ENCODE measurements at places on chromosomes 3 and 15.
A peak's percentile ranks its signal among the peaks of the same experiment; 100 is the strongest.

- no peak for DNase-seq
Observed at GRCh38 chr3:57060089-57060821, at the start of gene SPATA12. Gene SPATA12, plus strand, starts transcription at chr3:57060664. Its CDS starts 13,031 bp downstream, at chr3:57073695.

DNA sequence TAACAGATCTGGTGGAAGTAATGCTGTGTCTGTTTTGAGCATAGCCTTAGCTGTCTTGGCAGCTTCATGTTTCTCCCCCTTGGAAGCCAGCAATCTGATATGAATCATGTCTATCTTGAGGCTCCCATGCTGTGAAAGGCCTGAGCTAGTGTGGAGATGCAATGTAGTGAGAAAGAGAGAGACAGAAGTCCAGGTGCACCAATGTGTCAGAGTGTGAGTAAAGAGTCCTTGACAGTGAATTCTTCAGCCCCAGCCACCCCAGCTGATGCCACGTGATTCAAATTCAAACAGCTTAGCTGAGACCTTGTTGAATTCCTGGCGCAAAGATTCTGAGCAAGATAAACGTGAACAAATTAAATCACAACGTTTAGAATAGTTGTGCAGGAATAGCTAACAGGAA lies 704.2 kb downstream of the EDEM1 start:
- peak; percentile 47 for DNase-seq

- no peak for DNase-seq
Observed at GRCh38 chr3:189787632-189788031, 156.4 kb downstream of the TP63 start.

GRCh38 chr15:38378161-38378560 lies 75.8 kb upstream of the FAM98B start:
- no peak for DNase-seq

DNA sequence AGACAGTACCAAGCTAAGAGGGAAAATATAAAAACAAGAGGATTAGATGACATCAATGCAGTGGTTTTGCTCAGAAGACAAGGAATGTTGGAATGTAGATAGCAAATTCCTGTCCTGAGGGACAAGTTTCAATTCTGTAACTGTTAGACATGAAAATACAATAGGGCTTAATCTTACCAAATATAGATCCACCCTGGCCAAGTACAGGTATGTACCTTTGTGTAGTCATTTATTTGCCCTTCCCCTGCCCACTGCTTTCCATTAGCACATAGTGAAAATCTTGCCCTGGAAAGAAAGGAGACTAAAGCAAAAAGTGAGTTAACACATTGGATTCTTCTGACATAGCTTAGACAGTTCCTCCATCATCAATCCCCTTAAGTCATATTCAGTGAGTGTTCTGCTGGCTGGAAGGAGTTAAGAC lies 389.0 kb upstream of the THBS1 start:
- no peak for DNase-seq

DNA sequence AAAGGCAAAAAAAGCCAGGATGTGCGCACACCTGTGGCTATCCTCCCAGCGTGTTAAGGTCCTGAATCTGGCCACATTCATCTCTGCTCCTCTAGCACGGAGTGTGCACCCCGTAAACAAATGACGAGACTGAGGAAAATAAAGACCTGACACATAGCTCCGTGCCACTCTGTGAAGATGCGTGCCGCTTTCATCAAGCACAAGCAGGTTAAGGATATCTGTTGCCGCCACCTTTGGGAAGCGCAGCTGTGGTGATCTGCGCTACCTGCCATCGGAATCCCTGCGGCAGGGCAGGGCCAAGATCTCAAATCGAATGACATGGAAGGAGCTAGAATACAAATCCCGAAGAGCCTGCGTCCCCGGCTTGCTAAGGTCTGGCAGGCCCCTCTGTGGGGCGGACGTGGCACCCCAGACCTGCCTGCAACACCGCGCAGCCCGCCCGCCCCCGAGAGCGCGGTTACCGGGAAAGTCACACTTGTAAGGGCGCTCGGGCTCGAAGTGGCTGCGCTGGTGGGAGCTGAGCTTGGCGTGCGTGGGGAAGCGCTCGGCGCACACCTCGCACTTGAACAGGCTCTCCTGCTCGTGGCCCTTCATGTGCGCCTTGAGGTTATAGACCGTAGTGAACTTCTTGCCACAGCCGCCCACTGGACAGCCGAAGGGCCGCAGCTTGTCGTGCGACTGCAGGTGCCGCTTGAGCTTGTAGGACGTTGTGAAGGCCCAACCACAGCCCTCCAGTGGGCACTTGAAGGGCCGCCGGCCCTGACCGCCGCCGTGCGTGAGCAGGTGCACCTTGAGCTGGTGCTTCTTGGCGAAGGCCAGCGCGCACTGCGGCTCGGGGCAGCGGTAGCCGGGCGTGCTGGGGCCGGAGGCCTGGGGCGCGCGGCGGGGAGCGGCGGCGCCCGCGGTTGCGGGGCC lies 936 bp downstream of the ZXDC start:
- no peak for DNase-seq

DNA sequence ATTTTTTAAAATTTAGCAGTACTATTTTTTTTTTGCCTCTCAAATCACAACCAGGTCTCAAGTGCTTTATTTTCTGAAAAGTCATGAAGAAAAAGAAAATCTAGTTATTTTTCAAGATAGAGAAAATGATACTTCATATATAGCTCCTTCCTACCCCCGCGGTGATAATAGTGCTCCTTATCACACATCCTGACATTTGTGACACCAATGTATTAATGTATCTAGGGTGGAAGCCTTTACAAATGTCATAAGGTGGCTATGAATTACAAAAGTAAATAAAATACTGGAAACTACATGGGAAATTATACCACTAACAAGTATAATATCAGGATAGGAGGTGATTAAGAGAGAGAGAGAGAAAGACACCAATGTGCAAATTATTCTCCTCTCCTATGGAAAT lies 582.2 kb downstream of the UNC13C start:
- DNase-seq: no peak

GRCh38 chr3:14539384-14539741 lies 779 bp downstream of the GRIP2 start:
- DNase-seq: no peak

- no peak for DNase-seq
Observed at GRCh38 chr3:41751597-41751996, 210.3 kb downstream of the ULK4 start.

DNA sequence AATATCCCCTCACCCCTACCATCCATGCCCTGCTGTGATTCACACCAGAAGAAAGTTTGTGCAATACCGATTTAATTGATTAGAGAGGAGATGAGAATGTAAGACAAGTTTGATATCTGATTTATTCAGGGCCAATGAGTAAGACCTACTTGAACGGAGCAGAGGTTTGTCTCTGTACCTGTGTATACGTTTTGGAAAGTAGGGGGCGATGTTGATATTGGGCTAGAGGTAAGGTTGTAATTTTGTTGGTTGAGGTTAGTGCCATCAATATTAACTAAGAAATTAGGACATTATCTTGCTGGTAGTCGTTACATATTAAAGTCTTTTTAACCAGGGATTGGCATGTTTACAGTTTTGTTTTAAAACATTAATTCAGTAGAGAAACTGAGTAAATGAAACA lies 20.5 kb downstream of the EAF2 start:
- DNase-seq: no peak

DNA sequence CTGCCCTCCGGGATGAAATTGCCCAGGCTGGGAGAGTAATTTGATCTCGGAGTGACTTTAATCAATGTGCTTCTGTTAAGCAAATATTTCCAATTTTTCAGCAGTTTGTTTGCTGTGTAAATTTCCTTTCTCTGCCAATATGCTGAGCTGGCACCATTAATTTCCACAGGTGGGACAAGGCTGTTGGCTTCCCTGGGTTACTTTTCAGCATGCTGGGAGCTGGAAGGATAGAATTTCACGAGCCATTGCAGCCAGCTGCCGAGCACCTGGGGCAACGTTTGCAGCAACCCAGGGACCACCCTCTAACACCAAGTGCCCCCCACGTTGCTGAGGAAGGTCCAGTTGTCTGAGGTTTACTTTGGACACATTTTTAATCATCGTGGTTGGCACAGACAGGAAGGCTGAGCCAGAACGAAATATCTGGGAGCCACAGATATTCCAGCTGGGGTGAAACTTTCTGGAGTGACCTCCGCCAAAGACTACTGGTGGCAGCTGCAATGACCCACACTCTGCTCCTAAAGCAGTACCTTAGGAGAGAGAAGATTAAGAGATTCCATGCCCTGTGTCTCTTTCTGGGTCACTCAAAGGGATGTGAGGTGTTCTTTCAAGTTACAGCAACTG lies 293.3 kb upstream of the RGMA start:
- DNase-seq: no peak

- no peak for DNase-seq
Observed at GRCh38 chr15:83064859-83065258, 2.2 kb downstream of the BTBD1 start.

DNA sequence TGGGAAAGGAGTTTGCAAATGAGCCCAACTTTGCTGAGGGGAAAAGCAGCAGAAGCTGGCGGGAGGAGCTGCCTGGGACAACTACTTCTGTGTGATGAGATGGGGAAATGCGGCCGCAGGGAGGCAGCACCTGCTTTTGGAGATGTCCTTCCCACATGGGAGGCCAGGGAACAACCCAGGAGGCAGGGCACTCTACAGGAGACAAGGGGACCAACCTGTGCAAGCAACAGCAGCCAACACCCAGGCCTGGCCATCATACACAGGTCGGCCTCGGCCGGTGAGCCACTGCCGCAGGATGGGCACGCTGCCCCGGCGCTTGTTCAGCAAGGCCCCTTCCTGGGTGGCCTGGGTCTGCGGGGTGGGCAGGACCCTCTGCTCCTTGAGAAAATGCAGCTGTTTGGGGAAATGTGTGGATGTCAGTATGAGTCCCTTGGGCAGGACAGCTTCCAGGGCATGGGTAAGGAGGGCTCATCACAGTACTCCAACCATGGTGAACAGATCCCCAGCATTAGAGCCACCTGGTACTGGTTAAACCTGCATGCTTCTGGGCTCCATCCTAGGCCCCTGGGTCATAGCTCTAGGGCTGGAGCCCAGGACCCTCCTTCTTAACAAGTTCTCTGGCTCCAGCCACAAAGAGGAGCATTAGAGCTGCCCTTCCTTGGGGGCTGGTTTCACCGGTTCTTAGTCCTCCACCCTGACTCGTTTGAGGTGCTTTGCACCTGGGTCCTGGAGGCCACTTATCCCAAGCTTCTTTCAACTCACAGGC lies 11.6 kb downstream of the EPB42 start:
- DNase-seq: no peak

GRCh38 chr3:6287088-6287875 lies 573.6 kb upstream of the GRM7 start:
- no peak for DNase-seq

DNA sequence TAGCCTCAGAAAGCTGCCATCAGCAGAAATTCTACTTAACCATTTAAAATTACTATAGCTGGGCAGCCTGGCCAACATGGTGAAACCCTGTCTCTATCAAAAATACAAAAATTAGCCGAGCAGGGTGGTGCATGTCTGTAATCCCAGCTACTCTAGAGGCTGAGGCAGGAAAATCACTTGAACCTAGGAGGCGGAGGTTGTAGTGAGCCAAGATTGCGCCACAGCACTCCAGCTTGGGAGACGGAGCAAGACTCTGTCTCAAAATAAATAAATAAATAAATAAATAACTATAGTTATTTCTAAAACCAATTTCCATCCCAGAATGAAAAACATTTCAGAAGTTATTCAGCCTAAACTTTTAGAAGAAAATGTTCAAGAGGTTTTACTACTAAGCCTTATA lies 25.1 kb downstream of the LRRFIP2 start:
- no peak for DNase-seq

DNA sequence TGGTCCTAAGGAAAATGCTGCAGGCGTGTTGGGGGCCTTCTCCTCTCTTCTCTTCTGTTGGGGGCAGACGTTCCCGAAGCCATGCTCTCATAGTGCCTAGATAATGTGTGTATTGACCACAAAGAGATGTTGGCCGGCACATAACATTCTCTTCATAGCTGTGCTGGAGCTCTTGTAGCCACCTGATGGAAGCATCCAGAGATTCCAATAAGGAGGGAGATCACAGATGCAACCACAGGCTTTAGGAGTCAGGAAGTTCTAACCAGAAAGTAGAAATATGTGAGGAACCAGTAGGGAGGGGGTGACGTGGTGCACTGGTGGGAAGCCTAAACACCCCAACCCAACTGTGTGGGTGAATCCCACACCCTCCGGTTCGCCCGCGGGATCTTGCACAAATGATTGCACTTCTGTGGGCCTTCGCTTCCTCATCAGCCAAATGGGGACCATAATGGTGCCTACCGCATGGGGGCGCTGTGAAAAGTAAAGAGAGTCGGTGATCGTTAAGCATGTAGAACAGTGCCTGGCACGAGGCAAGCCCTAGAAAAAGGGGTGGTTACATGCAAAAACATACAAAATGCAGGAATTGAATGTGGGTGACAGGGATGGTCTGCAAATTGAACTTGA lies 87.8 kb downstream of the TOP2B start:
- no peak for DNase-seq

DNA sequence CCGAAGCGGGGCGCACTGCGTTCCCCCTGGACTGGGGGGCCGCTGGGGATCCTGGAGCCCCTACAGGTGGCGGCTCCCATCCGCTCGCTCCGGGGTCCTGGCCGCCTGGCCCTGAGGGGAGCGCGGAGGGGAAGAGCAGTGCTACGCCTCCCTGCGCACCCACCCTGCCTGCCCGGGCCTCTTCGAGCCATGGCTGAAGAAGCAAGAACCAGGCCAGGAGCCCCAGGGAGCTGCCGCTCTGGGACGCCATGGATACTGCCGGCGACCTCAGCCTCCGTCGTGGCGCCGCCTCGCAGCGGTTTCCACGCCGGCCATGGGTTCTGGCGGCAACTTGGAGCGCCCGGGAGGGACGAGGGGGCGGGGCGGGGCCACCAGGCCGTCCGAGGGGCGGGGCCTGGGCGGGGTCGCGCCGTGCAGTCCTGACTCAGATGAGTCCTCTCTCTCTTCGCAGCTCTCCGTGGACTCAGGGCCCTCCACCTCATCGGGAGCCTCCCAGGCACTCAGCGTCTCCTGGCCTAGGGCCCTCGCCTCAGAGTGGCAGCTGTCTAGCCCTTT lies 50.9 kb downstream of the MYL3 start:
- no peak for DNase-seq

DNA sequence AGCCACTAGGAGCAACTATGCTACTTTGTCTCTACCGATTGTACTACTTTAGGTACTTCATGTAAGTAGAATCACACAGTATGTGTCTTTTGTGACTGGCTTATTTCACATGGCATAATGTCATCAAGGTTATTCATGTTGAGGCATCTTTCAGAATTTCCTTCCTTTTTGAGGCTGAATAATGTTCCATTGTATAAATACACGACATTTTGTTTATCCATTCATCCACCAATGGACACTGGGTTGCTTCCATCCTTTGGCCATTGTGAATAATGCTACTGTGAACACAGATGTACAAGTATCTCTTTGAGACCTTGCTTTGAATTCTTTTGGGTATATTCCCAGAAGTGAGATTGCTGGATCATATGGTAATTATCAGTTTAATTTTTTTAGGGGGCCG lies 29.2 kb downstream of the MYO5A start:
- DNase-seq: no peak

DNA sequence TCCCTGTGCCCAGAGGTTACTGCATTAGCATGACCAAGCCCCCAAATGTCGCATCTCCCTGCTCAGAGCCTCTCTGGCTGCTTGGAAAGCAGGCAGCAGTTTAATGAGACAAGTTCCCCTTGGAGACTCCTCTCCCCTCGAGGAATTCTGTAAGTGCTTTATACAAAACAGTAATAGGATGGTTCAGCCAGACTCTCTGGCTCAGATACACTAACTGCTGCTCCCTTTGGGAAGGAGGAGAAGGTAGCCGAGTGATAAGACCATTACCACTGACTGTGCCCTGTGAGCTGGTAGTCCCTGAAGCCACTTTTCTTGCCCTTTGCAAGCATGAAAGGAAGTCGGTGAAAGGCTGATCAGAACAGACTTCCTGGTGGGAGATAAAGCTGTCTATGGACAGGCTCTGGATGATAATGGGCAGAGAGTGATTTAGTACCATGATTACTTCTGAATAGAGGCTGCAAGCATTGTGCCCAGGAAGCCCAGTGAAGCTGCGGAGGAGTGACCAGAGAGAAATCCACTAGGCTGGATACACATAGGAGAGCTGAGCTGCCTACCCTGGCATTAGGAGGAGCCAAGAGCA lies 100.8 kb downstream of the SEMA6D start:
- no peak for DNase-seq

Data from NCI-H524 treated with DMSO at 0.1 percent for 48 hours (cell line).